ENCODE measurements at places on chromosomes 2 and 18.

- DNase-seq, result no peak
Observed at GRCh38 chr18:42839408-42839807, 276.1 kb downstream of the RIT2 start.

DNA sequence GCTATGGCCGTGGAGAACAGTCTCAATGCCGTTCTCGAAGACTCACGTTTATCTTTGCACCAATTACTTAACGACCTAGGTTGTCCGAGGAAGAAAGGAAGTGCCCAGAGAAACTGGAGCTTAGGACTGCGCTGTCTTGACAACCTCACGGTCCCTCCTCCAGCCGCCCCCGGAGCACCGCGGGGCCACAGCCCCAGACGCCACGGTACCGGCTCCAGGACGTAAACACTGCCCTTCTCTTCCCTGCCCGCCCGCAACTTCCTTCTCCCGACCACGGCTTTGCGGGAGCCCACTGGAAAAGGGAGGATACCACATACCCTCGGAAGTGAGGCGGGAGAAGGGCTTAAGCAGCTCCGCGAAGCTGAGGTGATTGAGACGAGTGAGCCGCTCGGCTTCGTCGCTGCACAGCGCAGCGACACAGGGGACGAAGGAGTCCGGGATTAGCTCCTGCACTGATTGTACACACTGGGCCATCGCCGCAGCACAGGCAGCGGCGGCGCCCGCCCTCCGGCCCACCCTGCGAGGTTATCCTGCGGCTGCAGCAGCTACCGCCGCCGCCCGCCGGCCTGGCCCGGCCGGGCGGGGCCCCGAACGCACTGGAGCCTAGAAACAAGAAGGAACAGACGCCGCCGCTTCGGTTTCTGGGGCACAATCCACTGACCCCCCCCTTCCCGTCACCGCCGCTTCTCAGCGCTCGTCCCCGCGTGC, 483 bp downstream of the TRAPPC8 start:
- peak; percentile 63 for DNase-seq

- DNase-seq, result no peak
Observed at GRCh38 chr2:127609818-127610217, 36.1 kb upstream of the GPR17 start.

DNA sequence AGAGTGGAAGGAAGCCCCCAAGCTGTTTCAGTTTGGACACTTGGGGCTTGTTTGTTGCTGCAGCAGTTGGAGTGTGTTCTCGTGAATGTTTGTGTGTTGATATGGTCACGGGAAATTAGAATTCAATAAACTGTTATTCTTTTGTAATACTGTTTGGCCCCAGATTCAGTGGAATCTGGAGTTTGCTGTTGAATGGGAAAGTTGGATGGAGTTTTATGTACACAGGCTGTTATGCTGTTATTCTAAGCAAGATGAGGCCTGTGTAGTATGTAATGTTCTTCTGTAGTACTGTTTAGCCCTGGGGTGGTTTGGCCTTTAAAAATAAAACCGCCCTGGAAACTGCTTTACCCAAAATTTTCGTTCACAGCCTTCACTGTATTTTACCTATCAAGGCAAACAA, 810.4 kb upstream of the HS6ST1 start:
- DNase-seq, result no peak

GRCh38 chr2:241844066-241844728, 14.5 kb downstream of the PDCD1 start:
- DNase-seq, result peak; percentile 23

GRCh38 chr2:224545884-224546644, 39.1 kb downstream of the CUL3 start:
- DNase-seq, result peak; percentile 64

GRCh38 chr18:8339952-8340351, 269.3 kb upstream of the RAB12 start:
- no peak for DNase-seq

DNA sequence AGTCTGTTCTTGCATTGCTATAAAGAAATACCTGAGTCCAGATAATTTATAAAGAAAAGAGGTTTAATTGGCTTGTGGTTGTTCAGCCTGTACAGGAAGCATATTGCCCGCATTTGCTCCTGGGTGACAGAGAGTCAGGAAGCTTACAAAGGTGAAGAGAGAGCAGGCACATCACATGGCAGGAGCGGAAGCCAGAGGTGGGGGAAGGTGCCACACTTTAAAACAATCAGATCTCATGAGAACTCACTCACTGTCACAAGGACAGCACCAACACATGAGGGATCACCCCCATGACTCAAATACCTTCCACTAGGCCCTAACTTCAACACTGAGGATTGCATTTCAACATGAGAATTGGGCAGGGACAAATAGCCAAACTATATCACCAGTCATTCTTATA, 124.8 kb upstream of the COL5A2 start:
- DNase-seq, result no peak

- DNase-seq, result peak; percentile 60
Observed at GRCh38 chr2:208062113-208062512, 36.8 kb upstream of the PLEKHM3 start.

DNA sequence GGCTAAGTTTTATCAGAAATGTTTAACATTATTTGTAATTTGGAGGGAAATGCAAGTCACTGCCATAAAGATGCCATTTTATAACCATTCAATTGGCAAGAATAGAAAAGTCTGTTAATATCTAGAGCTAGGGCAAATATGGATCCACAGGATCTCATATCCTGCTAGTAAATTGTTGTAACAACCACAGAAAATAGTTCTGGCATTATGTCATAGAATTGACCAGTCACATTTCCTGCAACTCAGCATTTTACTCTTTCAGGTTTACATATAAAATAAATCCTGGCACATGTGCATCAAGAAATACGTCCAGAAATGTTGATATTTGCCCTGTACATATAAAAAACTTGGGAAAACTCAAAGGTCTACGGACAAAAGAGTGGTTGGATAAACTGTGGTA, 32.9 kb downstream of the OSBPL6 start:
- DNase-seq, result peak; percentile 55

DNA sequence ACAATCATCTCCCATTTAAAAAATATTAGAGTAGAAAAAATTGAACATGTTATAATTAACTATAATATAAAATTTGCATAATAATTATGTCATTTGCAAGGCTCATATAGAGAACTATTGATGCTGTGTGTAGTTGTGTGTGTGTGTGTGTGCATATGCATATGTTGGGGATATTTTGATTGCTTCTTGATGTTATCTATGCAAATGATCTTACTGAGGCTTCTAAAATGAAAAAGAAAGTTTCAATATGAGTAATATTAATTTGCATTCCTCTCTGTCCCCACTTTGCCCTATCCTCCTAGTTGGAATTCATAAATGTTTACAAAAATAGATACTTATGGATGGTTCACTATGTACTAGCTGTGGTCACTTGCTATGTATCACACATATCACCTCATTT, 523.3 kb downstream of the TRIB2 start:
- DNase-seq, result no peak

- DNase-seq, result no peak
Observed at GRCh38 chr2:188478724-188479123, 187.1 kb downstream of the GULP1 start.

DNA sequence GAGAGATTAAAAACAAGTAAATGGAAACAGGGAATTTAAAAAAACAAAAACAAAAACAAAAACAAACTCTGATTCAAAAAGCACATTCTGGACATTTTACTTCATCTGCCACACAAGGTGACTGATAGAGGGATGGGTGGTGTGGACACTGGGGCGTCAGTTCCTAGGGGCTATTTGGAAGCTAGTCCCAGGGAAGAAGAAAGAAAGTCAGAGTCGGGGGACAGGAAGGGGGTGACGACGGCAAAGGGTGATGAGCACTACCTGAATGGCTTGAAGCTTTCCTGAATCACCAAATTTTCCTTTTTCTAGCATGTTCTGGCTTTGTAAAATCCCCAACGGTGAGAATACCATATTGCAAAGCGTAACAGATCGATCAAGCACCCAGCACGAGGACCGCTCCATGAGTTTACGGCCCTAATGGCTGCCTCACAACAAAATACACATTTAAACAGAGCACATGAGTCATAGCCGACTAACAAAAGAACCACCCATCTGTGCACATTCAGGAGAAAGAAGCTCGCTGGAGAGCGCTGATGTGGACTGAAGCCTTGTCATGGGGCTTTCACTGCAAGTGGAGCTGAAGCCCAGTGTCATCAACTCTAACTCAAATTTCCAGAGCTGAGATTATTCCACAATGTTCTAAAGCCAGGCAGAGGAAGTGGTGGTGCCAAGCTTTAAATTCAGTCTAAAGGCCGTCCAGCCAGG, 178.9 kb downstream of the LNPK start:
- DNase-seq, result peak; percentile 38

DNA sequence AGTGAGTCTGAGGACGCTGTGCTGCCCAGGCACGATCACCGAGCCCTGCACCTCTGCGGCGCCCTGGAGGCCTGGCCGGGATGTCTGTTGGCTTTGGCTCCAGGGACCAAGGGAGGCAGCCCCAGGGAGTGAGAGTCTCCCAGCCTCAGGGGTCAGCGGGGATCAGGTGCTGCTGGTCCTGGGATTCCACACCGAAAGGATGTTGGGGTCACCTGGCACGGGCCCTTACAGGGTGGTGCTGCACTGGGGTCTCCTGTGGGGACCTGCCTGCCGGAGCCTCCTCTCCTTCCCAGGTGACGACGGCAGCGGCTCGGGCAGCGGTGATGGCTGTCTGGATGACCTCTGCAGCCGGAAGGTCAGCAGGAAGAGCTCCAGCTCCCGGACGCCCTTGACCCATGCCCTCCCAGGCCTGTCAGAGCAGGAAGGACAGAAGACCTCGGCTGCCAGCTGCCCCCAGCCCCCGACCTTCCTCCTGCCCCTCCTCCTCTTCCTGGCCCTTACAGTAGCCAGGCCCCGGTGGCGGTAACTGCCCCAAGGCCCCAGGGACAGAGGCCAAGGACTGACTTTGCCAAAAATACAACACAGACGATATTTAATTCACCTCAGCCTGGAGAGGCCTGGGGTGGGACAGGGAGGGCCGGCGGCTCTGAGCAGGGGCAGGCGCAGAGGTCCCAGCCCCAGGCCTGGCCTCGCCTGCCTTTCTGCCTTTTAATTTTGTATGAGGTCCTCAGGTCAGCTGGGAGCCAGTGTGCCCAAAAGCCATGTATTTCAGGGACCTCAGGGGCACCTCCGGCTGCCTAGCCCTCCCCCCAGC, 30.5 kb downstream of the GPC1 start:
- DNase-seq, result no peak

- peak; percentile 45 for DNase-seq
Observed at GRCh38 chr2:137952586-137953129, 11.6 kb upstream of the HNMT start.

DNA sequence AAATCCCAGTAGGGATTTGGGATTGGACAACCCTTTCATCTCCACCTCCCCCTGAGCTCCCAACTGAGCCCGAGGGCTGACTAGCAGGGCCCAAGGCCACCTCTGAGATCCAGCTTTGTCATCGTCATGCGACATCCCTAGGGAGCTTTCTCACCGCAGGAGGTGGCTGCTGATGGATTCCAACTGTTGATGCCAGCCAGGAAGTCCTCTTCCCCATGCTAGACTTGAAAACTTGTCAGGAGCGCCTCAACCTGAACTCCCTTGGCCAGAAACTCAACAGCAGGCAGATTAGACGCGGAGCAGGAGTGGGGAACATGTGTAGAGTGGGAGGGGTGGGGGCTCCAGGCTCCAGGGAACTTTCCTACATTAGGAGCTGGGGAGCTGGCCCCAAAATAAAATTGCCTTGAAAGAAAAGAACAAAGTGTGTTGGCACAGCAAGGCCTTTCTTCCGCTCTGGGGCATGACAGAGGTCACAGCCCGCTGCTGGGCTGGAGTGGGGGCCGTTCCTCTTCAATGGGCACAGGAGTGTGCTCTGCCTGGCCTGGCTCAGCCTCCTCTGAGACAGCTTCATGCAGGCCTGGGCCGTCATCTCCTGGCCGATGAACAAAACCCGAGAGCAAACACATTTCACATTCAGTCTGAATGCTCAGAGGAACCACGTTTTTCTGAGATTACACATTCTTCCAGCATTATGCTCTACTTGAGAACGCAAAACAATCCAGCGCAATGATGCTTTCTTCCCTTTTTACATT, 34.5 kb downstream of the EMILIN2 start:
- peak; percentile 93 for DNase-seq

DNA sequence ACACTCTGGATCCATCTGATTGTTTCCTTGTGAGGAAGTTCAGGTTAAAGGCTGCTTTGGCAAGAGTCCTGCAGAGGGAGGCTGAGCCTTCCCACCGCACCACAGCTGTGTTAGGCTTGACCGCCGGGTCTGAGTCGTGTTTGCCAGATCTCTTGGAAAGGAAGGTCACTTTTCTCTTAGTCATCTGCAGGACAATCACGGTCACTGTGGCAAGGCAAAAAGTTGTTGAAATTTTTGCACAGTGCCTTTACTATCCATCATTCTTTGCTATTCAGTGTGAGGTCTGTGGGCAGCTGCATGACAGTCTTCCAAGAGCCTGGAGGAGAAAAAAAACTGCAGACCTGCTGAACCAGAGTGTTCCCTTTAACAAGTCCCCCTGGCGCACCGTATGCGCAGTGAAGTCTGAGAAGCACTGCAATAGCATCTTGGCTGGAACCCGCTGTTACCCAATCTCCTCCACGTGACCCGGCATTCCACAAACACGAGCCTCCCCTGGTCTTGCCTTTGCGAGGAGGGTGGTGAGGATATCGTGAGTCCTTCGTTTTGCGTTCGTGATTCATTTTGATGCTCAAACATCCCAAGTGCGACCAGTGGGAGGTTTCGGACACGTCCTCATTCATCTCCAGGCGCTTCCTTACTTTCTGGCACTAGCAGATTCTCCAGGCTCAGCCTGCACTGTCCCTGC, 23.0 kb downstream of the BIN1 start:
- DNase-seq, result peak; percentile 99
